ENCODE measurements at places on chromosomes 5 and 9.

DNA sequence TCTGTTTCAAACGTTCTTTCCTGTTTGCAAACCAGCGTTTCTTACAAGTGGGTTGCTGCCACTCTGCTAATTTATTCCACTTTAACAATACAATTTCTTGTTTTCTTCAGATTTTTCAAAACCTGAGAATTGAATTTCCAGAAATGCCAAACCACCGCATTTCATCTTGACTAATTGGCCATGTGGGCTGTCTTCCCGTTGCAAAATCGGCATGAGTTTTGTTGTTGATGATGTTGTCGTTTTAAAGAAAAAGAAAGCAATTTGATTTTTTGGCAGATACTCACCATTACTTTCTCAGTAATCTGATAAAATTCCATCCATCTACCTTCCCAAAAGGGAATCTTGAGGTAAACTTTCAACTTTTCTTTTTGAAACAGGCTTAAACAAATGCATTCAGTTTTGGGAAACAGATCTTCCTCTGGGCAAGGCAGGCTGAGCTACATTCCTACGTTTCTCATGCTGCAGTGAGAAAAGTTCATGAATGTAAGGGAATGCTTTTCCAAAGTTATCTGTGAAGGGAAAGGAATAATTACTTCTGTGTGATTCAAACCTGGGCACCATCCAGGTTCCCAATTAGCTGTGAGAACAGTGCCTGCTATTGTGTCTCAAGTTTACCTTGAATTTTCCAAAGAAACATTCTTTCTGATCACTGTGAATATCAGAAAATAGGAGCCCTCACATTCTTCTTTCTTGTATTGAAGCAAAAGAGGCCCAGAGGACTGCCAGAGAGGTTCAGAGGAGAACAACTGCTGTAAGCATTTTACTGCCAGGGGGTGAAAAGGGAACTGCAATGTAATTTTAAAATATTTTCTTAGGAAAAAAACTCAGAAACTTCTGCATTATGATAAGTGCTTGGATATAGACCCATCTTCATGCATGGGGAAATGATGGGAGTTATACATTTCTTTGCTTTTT lies 100.7 kb upstream of the TUT7 start:
- peak overlapping the region; percentile 95 for H3K27ac ChIP-seq
- H3K4me3 ChIP-seq, result no peak overlapping the region
- H3K4me1 ChIP-seq, result peaks cover 35% of the 10 kb centered on the region
- peaks cover 4% of the 10 kb centered on the region for H3K36me3 ChIP-seq
- H3K27me3 ChIP-seq, result no peaks in the 10 kb centered on the region
- DNase-seq, result no peak

DNA sequence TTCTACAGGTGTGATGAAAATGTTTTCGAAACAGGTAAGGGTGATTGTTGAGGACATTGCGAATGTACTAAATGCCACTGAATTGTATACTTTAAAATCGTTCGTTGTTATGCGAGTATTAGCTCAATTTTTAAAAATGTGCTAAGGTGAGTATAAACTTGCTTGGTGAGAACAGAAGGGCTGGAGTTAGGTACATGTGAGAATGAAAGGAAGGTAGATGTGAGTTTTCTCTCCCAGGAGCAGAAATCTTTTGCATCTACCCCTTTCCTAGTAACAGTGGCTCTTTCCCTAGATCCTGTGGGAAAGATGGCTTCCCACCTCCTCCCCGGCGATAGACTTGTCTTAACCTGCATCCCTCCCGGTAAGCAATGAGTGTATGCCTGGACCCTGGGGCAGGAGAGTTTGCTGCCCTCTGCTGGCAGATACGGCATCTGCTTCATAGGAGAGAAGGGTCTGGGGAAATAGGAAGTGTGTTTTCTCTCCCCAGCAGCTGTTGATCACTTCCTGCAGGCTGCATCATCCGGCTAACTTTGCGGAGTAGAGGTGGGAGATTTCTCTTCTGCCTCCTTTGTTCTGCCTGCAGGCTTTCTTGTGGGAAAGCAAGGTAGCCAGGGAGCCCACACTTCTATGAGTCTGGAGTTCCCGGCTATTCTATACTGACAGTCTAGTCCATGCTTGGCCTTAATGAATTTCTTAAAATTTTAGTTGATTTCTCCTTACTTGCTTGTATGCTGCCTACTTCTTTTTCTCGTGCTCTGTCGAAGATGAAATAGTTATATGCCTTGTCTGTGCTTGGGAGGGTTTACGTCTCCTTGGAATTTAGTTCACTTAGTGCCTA lies 373.3 kb upstream of the SEMA6A start:
- peaks cover 4% of the 10 kb centered on the region for H3K4me1 ChIP-seq
- H3K27ac ChIP-seq, result no peak overlapping the region
- no peaks in the 10 kb centered on the region for H3K27me3 ChIP-seq
- no peak for DNase-seq
- H3K4me3 ChIP-seq, result no peak overlapping the region

DNA sequence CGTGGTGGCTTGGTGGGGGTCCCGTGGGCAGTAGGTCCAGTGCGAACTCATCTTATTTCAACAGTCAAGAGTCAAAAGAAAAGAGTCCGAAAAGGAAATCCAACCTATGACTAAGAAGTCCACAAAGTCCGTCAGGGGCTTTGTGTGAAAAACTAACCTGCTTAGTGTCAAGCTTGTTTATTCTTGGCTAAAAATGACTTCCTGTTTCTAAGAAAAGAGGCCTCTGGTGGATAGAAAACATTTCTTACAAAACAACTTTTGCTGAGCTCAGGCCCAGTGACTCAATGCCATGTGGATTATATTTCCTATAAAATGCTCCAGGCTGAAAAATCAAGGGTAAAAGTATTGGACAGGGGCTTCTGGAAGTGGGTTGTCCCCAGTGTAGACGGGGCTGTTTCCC lies 105.9 kb downstream of the GADD45G start:
- peaks cover 11% of the 10 kb centered on the region for H3K4me1 ChIP-seq
- H3K27ac ChIP-seq, result no peak overlapping the region
- H3K27me3 ChIP-seq, result peaks cover 10% of the 10 kb centered on the region
- no peak for DNase-seq
- H3K36me3 ChIP-seq, result no peaks in the 10 kb centered on the region

DNA sequence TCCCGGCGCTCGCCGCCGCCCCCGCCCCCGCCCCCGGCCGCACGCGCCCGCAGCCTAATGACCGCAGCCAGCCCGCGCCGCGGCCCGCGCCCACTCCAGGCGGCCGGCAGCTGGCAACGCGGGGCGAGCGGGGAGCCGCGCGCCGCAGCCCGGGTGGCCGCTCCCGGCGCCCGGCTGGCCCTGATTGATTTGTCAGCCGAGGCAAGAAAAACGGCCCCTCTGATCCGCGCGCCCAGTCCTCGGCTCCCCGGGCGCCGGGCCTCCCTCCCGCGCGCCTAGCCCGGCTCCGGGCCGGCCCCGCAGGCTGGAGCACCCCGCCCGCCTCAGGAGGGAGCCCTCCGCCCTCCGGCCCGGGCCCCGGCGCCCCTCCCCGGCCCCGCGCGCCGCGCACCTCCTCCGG lies 11.9 kb upstream of the LHX2 start:
- no peak for DNase-seq
- H3K4me1 ChIP-seq, result peaks cover 20% of the 10 kb centered on the region
- H3K36me3 ChIP-seq, result no peaks in the 10 kb centered on the region
- H3K4me3 ChIP-seq, result no peak overlapping the region
- H3K27me3 ChIP-seq, result peaks cover 92% of the 10 kb centered on the region

- peaks cover 7% of the 10 kb centered on the region for H3K4me1 ChIP-seq
- H3K27me3 ChIP-seq, result peaks cover 68% of the 10 kb centered on the region
- no peaks in the 10 kb centered on the region for H3K36me3 ChIP-seq
- no peak for DNase-seq
- H3K27ac ChIP-seq, result no peak overlapping the region
These were observed 3.3 kb downstream of the NR5A1 start for GRCh38 chr9:124503713-124504529.

DNA sequence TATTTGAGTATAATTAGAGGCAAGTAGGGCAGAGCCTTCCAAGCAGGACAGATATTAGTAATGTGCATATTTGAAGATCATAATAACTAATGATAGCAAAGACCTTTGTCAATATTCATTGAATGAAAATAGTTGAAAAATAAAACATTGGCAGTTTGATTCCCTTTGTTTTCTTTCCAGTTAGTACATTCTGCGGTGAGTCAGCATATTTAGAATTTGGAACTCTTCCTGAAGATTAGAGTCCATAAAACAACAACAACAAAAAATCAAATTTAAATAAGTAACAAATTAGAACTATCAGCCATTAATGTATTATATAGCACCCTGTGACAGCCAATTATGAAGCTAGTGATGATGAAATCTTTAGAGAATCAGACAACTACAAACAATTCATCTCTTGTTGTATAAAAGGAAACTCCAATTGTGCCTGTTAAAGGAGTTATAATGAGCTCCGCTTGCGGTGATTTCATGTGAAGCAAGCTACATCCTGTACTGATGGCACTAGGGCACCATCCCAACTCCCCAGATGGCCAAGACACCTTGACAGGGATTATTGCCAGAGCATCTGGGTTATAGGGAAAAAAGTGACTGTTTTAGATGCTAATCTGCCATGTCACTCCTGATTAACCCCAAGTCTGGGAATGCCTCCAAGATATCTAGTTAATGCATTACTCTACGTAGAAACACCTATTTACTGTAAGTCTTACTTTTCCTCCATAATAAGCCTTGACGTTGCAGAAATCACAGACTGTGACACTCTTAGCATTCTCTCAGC lies 6.8 kb downstream of the IFNA8 start:
- H3K4me1 ChIP-seq, result no peaks in the 10 kb centered on the region
- no peaks in the 10 kb centered on the region for H3K36me3 ChIP-seq
- H3K27me3 ChIP-seq, result no peaks in the 10 kb centered on the region
- H3K27ac ChIP-seq, result no peak overlapping the region

DNA sequence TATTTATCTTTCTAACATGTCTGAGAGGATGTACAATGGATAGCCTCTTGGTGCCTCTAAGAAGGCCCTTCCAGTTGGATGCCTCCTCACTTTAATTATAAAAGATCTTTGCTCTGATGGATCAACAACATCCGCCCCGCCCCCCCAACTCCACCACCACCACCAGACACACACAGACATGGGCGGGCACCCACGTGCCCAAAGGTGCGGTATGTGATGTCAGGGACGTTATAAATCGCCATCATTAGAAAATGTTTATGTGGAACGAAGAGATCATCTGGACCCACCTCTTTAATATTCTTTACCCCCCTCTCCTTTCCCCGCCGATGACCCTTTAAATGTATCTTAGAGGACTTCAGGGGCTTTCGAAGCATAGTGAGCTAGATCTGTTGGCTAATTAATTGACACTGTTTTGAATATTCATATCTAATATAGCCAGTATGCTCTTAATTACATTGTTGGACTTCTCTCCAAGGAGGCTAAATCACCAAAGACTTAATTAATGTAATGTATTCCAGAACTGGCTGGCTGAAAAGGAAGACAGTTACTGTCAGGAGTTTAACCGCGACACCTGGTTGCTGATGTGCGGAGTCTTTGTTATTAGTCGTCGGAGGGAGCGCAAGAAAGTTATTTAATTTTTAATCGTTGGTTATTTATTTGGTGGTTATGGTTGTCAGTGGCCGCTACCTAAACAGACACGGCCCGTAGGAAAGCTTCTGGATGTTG lies 6.1 kb upstream of the FOXB2 start:
- H3K27ac ChIP-seq, result no peak overlapping the region
- no peaks in the 10 kb centered on the region for H3K36me3 ChIP-seq
- H3K4me1 ChIP-seq, result peaks cover 22% of the 10 kb centered on the region
- no peak for DNase-seq
- no peak overlapping the region for H3K4me3 ChIP-seq
- peaks cover 100% of the 10 kb centered on the region for H3K27me3 ChIP-seq

- H3K4me3 ChIP-seq, result no peak overlapping the region
- H3K27ac ChIP-seq, result no peak overlapping the region
- H3K4me1 ChIP-seq, result no peaks in the 10 kb centered on the region
- H3K36me3 ChIP-seq, result no peaks in the 10 kb centered on the region
These were observed 16.7 kb downstream of the PTGS1 start for GRCh38 chr9:122387536-122387935.

DNA sequence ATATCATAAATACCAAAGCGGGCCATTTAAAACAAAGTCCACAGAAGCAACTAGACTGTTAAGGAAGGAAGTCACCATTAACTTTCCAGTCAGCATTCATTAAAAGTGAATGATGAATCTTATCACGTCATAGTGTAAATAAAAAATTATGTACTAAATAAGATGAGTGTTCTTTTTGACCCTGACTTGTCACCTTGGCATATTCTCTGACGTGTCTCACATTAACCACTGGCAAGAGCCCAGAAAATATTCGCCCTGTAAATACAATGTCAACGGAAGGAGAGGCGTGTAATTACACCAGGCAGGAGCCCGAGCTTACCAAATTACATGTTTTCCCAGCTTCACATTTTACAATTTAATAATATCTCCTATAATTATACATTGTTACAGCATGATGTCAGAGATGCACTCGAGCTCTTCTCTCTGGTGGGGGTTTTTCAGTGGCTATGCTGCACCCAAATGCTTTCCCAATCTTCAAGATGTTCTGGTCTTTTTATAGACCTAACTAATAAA lies 29.3 kb upstream of the UBE2QL1 start:
- H3K27me3 ChIP-seq, result peaks cover 45% of the 10 kb centered on the region
- no peaks in the 10 kb centered on the region for H3K36me3 ChIP-seq
- H3K4me3 ChIP-seq, result no peak overlapping the region
- DNase-seq, result no peak

DNA sequence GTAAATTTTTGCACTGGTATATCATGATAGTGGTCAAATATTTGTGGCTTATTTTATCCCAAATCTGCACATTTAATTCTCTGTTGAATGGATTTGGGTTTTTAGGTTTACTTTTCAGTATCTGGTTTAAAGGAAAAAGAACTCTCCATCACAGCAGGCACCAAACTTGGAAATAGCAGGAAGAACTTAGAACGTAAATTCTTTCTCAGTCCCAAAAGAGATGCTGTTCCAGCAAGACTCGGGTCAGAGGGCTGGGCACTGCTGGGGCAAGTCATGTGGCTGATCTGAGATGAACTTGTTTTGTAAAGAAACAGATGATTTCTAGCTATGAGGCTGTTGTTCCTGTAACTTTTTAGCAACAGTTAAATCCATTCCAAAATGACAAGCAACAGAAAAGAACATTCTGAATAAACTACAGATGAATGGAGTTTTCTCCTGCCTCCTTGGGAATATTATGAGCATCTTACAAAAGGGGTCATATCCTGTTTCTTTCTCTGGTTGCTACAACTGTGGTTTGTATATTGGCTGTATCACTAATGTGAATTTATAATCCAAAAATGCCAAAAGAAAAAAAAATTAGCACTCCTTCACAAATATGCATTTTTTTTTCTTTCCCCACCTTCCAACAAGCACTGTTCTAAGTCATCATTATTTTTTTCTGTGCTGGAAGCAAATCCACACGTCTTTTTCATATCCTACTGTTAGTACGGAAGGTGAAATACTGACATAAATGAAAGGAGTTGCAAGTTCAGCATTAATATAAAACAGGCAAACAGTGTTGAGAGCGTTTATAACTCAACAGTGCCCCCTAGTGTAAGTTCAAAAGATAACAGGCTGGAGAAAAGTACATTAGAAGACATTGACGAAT lies 31.1 kb downstream of the OR2K2 start:
- H3K27me3 ChIP-seq, result peaks cover 5% of the 10 kb centered on the region
- peak overlapping the region; percentile 3 for H3K4me3 ChIP-seq
- peak overlapping the region; percentile 56 for H3K27ac ChIP-seq
- no peak for DNase-seq

- H3K4me1 ChIP-seq, result no peaks in the 10 kb centered on the region
- H3K4me3 ChIP-seq, result no peak overlapping the region
- peaks cover 20% of the 10 kb centered on the region for H3K36me3 ChIP-seq
- DNase-seq, result no peak
- H3K27ac ChIP-seq, result no peak overlapping the region
- H3K27me3 ChIP-seq, result no peaks in the 10 kb centered on the region
These were observed 86.6 kb downstream of the USP20 start for GRCh38 chr9:129921905-129922304.

Data from mesothelial cell of epicardium (in vitro differentiated cells).